ENCODE measurements at places on chromosomes 4 and X. TPM values are rescaled to one million over a fixed set of nuclear protein-coding genes. Genes with fewer than 3 reads are reported as not detected.

Gene SPIN4
- polyA plus RNA-seq, result 15.6 TPM

Gene EMCN
- 4.0 TPM for polyA plus RNA-seq

Gene LDB2
- 25.7 TPM for polyA plus RNA-seq

Gene KANTR
- polyA plus RNA-seq, result 37.5 TPM

Gene FAM236A
- not detected for polyA plus RNA-seq

Gene DUX4
- not detected for polyA plus RNA-seq

Gene PDZD4
- 343 TPM for polyA plus RNA-seq

Gene LNX1
- 3.4 TPM for polyA plus RNA-seq

Gene ZMAT1
- polyA plus RNA-seq, result 39.1 TPM

Gene UBQLN2
- 16.6 TPM for polyA plus RNA-seq

Gene SFRP2
- polyA plus RNA-seq, result 0.40 TPM

Gene MTCP1
- polyA plus RNA-seq, result 1.1 TPM

Gene DCAF8L2
- polyA plus RNA-seq, result not detected

Gene UBL4A
- 28.5 TPM for polyA plus RNA-seq

Gene RIPPLY1
- polyA plus RNA-seq, result not detected

Gene BMX
- not detected for polyA plus RNA-seq

Gene LRCH2
- 43.3 TPM for polyA plus RNA-seq

Gene CLTRN
- 1.1 TPM for polyA plus RNA-seq

Gene DMRTC1
- polyA plus RNA-seq, result not detected

Gene FREM3
- polyA plus RNA-seq, result 0.35 TPM

Gene SYTL4
- polyA plus RNA-seq, result 0.11 TPM

Gene NHS
- polyA plus RNA-seq, result 1.9 TPM

Gene PABPC1L2A
- polyA plus RNA-seq, result 0.56 TPM

Gene KLB
- polyA plus RNA-seq, result not detected

Gene PCYT1B
- polyA plus RNA-seq, result 6.5 TPM

Gene PPARGC1A
- polyA plus RNA-seq, result 7.0 TPM

Gene GRID2
- 14.9 TPM for polyA plus RNA-seq
